ENCODE measurements at places on chromosomes 7 and 10. TPM values are rescaled to one million over a fixed set of nuclear protein-coding genes. Genes with fewer than 3 reads are reported as not detected.

Gene IGFBP3
- total RNA-seq, result 46.4 TPM

Gene CRYGN
- not detected for total RNA-seq

Gene PDE6C
- total RNA-seq, result not detected

Gene MINDY4
- 5.2 TPM for total RNA-seq

Gene RP9
- total RNA-seq, result 38.4 TPM

Gene PRPS1L1
- total RNA-seq, result not detected

Gene CCDC146
- 0.43 TPM for total RNA-seq

Gene CUTC
- total RNA-seq, result 10.9 TPM

Gene SPDYE2
- not detected for total RNA-seq

Gene SPDYE1
- not detected for total RNA-seq

Gene BEND7
- 5.2 TPM for total RNA-seq

Gene MYOZ1
- 0.21 TPM for total RNA-seq

Gene PDAP1
- 54.2 TPM for total RNA-seq

Gene ARPC1A
- 342 TPM for total RNA-seq

Gene DENND2A
- 0.16 TPM for total RNA-seq

Gene SCRN1
- 64.5 TPM for total RNA-seq

Gene GBF1
- total RNA-seq, result 14.6 TPM

Gene TBX20
- total RNA-seq, result 2.8 TPM

Gene NEUROD6
- total RNA-seq, result not detected
